ENCODE measurements at places on chromosomes 1 and 21.

DNA sequence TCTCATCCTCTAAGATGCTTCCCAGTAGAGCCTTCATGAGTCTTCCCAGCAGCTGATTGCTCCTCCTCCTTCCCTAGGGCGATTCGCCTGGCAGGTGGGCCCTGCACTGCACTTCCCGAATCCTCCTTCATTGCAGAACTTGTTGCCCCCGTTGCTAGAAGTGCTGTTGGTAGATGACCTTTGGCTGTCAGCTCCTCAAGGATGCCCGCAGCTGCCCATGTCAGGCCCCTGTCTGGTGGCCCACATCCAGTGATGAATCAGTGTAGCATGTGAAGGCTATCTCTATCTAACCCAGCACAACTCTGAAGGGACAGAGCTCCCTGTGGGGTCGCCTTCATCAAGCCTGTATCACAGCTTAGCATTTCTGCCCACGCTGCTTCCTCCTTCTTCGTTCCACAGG is 52.1 kb upstream of the F3 start:
- DNase-seq = no peak

DNA sequence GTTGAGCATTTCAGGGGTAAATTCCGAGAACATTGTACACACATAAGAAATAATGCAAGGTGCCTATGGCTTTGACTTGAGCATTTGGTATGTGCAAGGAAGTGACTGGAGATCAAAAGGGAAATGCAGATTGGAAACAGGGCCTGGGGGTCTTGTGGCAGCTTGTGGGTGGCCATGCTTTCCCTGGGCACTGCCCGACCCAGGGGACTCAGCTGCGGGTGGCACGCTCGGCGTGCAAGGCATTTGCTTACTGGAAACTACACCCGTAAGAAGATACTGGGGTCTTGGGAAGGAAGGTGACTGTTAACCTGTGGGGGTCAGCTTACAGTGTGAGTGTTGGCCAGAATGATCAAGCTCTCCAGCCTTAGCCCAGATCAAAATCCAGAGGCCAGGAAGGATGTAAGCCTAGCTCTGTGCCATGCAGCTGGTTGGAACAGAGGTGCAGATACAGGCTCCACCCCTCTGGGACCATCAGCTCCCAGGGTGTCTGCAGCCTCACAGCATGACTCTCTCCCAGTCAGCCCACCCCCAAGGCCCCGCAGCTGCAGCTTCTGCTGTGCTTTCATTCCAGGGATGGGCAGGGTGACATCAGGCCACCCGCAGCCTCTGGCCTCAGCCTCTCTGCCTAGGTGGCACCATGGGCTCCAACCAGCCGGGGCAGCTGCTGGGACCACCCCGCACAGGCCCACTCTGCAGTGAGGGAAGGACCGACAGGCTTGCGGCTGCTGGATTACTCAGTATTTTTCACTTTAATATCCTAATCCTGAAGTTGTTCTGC is 55.1 kb downstream of the KIF26B start:
- no peak for DNase-seq

GRCh38 chr1:224486801-224487583 is 52.4 kb upstream of the WDR26 start:
- DNase-seq = no peak

DNA sequence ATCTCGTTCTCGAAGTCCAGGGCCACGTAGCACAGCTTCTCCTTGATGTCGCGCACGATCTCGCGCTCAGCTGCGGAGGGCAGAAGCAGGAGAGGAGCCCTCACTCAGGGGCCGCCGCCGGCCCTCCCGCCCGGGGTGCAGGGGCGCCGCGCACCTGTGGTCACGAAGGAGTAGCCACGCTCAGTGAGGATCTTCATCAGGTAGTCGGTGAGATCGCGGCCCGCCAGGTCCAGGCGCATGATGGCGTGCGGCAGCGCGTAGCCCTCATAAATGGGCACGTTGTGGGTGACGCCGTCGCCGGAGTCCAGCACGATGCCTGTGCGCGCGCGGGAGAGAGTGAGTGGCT is 1.8 kb downstream of the ACTA1 start:
- DNase-seq = no peak

DNA sequence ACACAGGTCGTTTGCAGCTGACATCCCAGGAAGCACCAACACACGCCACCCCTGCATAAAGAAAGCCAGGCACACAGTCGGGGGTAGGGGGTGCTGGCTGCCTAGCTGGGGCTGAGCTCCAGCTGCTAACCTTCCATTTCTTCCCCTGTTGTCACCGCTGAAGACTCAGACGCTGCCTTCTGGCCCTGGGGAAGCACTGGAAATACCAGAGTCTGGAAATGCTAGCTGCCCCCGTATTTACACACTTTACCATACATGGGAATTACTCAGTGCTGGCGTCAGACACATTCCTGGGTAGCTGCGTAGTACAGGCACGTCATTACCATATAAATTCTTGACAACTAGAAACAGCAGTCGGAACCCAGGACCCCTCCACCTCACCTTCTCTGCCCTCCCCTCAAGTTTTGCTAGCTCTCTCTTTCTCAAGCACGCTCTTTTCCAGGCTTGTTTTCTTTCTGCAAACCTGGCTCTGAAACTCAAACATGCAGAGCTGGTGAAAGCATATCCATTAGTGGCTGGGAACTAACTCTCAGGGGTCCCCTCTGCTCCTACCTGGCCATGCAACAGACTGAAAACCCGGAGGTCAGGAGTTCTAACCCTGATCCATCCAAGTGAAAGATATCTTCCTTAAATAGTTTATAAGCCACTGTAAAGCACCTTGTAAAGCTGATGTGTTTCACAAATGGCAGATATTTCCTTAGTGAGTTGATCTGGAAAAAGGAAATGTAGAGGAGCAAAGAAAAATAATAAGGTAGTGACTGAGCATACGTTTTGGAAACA is 3.3 kb downstream of the CSRP1 start:
- DNase-seq = peak; percentile 80

GRCh38 chr1:84479998-84480397 is 932 bp downstream of the RPF1 start:
- DNase-seq = no peak

DNA sequence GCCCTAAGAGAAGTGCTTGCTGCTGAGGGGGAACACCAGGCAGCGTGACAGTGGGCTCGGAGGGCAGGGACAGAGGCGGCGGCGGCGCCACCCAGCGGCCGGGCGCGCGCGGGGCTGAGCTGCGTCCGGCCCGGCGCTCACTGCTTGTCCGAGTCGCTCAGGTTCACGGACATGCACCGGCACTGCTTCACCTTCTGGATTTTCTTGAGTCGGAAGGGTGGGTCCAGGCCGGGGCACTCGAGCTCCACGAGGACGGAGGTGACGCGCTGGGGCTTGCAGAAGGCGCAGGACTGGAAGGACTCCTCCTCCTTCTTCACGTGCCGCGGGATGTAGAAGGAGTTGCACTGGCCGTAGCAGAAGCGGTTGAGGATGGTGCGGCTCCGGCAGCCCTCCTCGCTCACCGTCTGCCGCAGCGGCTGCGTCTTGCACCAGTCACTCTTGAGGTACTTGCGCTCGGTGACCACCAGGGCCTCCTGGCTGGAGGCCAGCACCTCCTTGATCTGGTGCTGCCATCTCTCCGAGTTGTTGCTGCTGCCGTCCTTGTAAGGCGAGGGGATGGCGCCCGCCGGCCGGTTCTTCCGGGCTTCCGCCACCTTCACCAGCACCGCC is 119.0 kb downstream of the GREM2 start:
- no peak for DNase-seq

DNA sequence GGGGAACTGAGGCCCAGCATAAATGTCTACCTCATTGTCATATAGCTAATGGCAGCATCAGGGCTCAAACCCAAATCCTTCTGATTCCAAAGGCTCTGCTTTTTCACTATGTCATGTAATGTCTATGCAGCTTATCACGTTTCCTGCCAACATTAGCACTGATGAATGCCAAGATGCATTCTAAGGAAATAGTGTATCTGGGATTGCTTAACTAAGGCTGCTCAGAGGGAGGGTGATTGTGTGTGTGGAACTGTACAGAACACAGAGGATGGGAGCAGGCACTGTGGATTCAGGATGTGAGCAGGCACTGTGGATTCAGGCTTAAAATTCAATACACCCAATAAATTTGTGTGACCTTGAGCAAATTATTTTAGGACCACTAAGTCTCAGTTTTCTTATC is 456.4 kb upstream of the DEPDC1 start:
- DNase-seq = no peak

- DNase-seq = no peak
These were observed 55.2 kb upstream of the NADK start for GRCh38 chr1:1833456-1833855.

GRCh38 chr1:100400404-100400803 is 48.1 kb downstream of the CDC14A start:
- peak; percentile 20 for DNase-seq

GRCh38 chr1:196608390-196609369 is at the start of gene KCNT2:
KCNT2 (minus strand) TSS chr1:196608440; CDS start chr1:196608309, 131 bp downstream.
- DNase-seq = peak; percentile 14

DNA sequence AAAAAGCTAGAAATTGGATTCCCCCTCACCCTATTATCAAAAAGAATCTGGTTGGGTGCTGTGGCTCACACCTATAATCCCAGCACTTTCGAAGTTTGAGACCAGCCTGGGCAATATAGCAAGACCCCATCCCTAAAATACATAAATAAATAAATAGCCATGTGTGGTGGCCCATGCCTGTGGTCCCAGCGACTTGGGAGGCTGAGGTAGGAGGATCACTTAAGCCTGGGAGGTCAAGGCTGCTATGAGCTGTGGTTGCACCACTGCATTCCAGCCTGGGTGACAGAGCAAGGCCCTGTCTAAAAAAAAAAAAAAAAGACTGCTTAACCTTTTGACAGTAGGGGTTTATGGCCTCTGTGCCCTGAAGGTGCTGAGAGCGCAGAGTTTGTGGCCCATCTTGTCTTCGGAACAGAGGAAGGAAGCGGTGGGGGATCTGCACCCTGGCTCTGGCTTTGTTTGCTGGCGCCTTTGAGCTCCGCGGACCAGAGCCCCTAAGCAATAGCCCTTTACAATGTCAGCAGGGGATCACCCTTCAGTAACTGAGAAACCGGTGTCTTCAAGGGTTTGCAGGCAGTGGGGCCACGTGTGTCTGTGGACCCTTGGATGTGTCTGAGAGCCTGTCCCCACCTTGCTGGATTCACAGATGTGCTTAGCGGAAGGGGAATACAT is 22.1 kb downstream of the SLC2A7 start:
- DNase-seq = no peak

GRCh38 chr1:240737298-240737697 is 125.3 kb upstream of the GREM2 start:
- no peak for DNase-seq

DNA sequence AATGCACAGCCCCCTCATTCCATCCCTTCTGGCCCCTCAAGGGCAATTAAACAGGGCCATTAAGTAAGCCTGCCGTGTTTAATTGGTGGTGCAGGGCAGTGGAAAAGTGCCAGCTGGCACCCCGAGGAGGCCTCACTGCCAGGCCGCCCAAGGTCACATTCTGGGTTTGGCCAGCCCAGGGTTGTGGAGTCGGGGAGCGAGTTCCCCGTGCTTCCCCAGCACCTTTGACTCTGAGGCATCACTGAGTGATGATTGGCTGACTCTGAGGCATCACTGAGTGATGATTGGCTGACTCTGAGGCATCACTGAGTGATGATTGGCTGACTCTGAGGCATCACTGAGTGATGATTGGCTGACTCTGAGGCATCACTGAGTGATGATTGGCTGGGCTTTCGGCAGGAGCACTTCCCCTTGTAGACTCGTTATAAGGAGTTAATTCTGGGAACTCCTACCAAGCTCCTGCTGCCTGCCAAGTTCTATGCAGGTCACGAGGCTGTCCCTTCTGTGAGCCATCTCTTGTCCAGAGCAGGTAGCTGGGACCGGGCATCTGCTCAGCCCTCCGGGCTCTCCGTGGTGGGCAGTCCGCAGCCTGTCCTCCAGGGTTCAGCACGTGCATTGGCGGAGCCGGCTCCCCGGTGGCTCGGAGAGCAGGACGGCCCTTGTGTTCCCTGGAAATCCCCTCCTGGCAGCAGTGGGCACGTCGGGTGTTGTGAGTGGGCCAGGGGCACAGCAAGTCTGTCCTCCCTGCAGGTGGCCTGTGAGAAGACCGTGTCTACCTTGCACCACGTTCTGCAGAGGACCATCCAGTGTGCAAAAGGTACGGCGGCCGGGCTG is 20.9 kb downstream of the CSTB start:
- no peak for DNase-seq

DNA sequence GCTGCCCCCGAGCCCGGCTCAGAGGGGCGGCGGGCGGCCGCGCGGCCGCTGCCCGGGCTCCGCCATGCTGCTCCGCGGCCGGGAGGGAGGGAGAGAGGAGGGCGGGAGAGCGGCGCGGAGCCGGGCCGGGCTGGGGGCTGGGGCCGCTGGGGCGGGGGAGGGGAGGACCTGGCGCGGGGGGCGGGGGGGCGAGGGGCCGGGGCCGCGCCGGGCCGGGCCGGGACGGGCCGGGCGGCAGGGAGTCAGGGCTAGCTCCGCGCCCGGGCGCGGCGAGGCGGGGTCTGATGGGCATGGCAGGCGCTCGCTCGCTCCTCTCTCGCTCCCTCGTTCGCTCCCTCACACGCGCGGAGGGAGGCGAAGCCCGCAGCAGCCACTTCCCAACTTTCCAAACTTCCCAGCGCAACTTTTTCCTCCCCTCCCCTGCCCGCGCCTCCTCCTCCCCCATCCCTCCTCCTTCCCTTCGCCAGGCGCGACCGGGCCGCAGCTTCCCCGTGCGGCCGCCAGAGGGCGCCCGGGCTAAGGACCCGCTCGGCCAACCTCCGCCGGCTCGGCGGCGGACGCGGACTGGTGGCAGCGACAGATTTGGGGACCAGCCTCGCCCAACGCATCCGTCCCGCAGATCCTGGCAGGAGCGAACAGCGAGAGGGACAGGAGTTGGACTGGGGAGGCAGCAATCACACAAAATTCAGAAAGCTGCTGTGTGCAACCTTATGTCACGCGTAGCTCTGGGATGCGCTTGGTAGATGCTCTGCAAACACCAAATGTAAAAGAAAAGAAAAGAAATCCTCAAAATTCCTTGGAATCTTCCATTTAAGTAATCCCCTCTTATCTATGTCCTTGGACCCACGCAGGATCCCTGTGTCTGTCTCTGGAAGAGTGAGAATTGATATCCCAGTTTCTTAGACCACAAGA is at the start of gene TRABD2B:
Gene TRABD2B (minus strand): TSS at position 97 of the 912 bp plus-strand sequence.
- peak; percentile 92 for DNase-seq

GRCh38 chr1:167502192-167502551 is 16.2 kb downstream of the CD247 start:
- DNase-seq = no peak

DNA sequence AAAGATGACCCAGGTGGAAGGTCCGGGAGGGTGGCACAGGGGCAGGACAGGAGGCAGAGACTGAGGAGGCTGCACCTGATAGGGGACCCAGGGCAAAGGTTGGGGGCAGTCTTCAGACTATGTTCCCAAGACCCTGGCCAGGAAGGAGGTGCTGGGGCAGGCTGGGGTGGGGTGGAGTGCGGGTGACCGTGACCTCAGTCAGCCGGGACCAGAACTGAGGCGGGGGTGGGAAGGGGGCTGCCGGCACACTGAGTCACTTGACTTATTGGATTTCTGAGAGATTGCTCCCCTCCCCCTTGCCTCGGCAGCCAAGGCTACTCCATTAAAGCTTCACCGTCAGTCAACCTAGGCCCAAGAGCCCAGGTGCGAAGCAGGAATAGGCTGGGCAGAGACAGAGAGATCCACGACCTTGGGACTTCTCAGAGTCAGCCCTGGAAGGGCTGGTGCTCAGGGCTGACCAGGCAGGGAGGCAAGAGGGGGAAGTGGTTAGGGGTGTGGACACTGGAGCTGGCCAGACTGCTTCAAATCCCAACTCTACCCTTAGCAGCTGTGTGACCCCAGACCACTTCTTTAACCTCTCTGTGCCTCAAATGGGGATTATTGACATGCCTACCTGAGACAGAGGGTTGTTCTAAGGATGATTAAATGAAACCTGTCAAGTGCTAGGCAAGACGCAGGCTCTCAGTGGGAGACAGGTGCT is 47.9 kb upstream of the LAPTM5 start:
- DNase-seq = no peak

Data from small intestine (tissue), 16 donors.